ENCODE measurements at places on chromosomes 11 and 22.

GRCh38 chr11:111665777-111666176 lies 63.5 kb downstream of the SIK2 start:
- DNase-seq: no peak

GRCh38 chr11:112965656-112966055 lies 4.4 kb downstream of the NCAM1 start:
- DNase-seq: no peak

- no peak for DNase-seq
These were observed 5.5 kb downstream of the FGF19 start for GRCh38 chr11:69698362-69698761.

DNA sequence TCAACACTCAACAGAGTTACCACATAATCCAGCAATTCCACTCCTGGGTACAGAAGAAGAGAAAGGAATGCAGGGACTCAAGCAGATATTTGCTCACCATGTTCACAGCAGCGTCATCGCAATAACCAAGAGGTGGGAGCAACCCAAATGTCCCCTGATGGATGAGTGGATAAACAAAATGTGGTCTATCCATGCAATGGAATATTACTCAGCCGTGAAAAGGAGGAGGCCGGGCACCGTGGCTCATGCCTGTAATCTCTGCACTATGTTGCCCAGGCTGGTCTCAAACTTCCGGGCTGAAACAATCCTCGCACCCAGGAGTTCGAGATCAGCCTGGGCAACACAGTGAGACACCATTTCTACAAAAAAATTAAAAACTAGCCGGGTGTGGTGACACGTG lies 131.7 kb downstream of the CTTN start:
- no peak for DNase-seq

- DNase-seq: no peak
These were observed 19.0 kb upstream of the MPPED2 start for GRCh38 chr11:30605036-30605605.

GRCh38 chr11:30453705-30454104 lies 130.8 kb downstream of the ARL14EP start:
- no peak for DNase-seq

DNA sequence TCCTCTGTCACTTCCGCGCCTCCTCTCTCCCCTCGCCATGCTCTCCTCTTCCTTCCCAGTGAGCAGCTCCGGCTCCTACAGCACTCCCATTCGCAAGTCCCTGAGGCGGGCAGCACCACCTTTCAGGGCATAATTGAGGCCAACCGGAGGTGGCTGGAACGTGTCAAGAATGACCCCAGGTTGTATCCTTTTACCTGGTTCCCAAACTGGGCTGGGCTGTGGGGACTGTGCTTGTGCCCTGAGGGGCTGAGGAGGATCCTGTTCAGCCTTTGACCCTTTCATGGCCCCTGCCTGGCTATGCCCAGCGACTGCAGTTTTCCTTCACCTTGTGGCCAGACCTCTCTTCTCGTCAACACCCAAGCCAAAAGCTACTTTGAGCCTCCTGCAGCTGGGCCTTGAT lies 84.1 kb downstream of the CEP164 start:
- DNase-seq: no peak

All from stimulated activated naive CD4-positive, alpha-beta T cell (primary cell).